ENCODE measurements at places on chromosomes 2 and 18.

- no peak for DNase-seq
Observed at GRCh38 chr2:177207101-177207500, 5.5 kb upstream of the HNRNPA3 start.

- no peak for DNase-seq
Observed at GRCh38 chr2:186126181-186126580, 359.9 kb upstream of the ZC3H15 start.

- DNase-seq: no peak
Observed at GRCh38 chr2:75157435-75157834, 41.9 kb downstream of the TACR1 start.

DNA sequence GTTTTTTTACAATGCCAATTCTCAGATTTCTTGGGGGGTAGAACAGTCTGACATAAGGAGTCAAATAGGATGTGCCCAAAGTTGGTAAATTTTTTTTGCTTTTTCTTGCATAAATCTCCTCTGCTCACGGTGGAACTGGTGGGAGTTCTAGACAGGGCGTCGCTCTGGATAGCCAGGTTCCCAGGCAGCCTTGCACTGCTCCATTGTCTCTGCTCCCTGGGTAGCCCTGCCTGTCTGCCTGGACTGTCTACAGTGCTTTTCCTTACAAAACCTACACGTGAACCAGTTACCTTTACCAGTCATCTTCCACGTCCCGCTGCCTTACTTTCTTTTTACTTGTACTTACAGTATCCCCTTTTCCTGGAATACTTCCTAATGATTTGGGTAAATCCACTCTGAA lies 117.1 kb downstream of the ZNF407 start:
- DNase-seq: no peak

GRCh38 chr2:113894156-113894743 lies 4.4 kb downstream of the ACTR3 start:
- no peak for DNase-seq

- no peak for DNase-seq
Observed at GRCh38 chr2:202267495-202267894, 1.9 kb downstream of the NOP58 start.

DNA sequence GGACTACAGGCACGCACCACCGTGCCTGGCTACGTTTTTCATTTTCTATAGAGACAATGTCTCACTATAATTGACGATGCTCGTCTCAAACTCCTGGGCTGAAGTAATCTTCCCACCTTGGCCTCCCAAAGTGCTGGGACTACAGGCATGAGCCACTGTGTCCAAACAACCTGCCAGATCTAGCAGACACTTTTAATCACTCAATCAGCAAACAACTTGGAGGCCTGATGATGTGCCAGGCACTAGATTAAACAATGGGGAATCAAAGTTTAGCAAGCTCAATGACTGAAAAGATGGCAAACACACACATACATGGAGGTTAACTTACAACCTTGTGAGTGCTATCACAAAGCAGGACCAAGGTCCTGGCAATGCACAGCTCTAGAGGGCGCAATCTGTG lies 29.8 kb upstream of the RMP24 start:
- DNase-seq: no peak

DNA sequence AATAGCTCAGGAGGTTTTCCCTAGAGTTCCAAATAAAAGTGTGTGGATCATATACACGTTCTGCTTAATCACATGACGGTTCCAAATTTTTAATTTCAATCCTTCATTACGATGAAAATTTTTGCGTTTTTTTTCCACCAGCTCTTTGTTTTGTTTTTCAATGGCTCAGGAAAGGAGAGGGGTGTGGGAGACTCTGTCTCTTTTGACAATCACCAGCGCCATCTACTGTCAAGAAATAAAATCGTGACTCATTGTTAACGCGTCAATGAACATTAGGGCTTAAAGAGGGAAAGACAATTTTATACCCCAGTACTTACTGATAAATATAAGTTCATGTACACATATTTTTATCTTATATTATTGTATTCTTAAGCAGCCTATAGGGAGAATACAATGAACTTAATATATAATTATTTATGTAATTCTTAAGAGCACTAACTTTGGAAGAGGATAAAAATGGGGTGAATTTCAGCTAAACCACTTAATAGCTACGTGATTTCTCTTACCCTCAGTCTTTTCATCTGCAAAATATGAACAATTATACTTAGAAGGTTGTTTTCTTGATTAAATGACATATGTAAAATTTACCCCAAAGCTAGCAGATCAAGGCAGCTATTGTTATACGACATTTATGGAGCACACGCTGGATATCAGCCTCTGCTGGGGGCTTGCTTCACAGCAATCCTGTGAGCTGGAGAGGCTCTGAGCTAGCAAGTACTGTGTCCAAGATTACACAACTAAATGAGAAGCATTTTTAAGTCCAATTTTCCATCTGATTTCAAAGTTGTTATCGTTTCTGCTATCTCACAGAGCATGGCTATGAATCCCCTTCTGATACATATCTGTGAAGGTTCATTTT lies 47.4 kb upstream of the RMDN2 start:
- no peak for DNase-seq

GRCh38 chr2:201122276-201122675 lies 6.3 kb downstream of the CFLAR start:
- DNase-seq: no peak

DNA sequence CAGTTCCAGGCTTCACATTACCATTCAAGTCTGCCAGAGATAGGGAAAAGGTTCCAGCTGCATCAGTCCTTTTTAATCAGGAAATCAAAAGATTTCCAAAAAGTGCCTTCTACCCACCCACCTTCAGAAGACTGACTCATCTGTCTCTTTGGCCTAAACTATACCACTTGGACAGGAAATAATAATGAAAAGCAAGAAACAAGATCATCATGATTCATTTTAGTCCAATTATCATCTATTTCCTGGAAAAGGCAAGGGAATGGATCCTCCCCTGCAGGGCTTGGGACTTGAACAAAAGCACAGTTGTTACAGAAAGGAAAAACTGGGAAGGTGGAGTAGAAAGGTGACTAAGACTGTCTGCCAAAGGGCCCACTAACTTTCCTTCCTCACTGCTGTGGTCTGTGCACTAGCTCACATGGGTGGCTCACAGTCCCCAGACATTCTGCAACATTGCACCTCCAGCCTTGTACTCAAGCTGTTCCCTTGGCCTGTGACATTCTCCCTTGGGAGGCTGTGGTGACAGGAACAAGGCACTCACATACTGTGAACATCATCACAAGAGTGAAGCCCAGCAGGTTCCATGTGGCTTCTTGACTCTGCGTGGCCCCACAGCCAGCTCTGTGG lies 75.3 kb downstream of the VSNL1 start:
- no peak for DNase-seq

GRCh38 chr2:116692988-116693387 lies 1121.5 kb upstream of the DDX18 start:
- no peak for DNase-seq

GRCh38 chr2:177666408-177666807 lies 273.8 kb downstream of the AGPS start:
- DNase-seq: no peak

Data from stimulated activated CD8-positive, alpha-beta memory T cell treated with anti-CD3 and anti-CD28 coated beads, Interleukin-7, amount 100 ng/mL, for 48 hours (primary cell).